ENCODE measurements at places on chromosomes 1 and 21.

DNA sequence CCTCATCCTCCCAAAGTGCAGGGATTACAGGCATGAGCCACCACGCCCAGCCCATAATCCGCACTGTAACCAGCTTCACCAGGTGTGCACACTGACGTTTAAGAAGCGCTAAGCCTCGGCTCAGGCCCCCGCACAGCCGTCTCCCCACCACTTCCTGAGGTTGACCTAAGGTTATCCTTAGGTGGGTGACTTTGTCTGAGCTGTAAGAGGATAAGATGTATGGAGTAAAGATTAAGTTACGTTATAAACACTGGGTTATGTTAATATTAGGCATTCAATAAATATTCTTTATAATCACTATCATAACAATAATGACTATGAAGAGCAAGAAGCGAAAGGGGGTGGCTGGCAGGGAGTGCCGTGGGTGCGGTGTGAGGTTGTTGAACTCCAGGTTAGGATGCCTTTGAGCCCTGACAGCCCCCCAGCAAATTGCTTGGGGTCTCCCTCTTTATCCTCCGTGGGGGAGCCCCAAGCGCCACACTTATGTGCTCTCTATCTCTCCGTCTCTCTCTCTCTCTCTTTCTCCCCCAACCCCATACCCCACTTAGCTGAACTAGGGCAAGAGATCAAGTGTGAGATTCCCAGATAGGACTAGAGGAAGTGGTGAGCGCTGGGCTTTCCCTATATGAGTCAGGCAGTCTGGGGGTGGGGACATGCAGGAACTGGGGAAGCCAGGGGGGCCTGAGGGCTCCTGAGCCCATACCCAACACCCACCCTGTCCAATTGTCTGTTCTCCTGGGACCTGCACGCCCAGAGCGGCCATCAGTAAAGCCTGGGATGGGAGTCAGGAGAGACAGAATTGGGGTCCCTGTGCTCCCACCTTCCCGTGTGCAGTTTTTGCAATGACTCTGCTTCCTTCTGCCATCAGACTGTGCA is 7.6 kb downstream of the EFHD2 start:
- no peak for DNase-seq

GRCh38 chr1:156437037-156437867 is 63.3 kb downstream of the MEF2D start:
- DNase-seq, result no peak

DNA sequence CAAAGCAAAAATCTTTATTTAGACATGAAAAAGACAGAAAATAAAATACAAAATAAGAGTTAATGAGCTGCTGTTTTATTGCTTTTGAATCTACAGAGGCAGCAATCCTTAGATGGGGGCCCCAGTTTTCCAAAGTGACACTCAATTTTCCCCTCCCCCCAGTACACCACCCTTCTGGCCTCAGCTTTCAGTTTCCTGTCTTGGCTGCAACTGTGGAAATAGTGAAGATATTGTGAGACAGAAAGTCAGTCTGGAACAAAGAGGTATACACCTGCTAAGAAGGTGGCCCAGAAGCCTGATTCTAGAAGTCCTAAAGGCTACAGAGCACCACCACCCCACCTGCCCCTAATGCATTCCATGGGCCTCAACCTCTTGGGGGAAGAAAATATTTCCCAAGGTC is 1.1 kb upstream of the MTMR11 start:
- no peak for DNase-seq

DNA sequence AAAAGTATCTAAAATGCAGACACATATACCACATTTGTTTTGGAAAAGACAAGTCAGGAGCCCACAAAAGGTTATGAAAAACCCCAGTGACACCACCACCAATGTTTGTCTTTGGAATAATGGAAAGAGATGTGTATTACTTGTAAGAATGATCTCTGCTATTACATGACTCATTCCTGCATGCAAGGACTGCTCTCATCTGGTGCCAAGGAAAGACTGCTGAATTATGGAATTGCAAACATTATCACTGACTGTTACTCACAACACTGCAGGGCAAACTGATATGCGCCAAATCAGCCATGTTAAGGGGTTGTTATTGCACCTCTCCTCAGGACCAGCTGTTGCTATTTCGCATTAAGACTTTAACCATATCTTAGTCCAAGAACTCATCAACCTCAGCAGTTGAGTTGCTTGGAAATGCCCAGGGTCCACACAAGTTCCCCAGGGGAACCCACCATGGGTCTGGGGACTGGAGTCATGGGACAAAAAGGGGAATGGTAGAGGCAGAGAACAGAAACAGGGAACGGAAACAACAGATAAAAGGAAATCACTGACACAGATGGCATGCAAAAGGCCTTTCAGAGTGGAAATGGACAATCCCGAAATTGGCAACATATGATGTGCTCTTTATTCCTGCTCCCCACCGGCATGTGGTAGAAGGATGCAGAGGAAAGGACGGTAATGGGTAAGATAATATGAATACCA is 34.4 kb downstream of the CAPZB start:
- peak; percentile 97 for DNase-seq

DNA sequence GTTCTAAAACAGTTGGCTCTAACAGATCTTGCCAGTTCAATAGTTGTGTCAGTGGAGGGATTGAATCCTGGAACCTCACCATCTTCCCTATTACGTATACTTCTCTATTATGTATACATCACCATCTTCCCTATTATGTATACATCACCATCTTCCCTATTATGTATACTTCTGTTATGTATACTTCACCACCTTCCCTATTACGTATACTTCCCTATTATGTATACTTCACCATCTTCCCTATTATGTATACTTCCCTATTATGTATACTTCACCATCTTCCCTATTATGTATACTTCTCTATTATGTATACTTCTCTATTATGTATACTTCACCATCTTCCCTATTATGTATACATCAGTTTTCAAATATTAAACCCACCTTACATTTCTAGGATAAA is 34.4 kb upstream of the HP1BP3 start:
- no peak for DNase-seq

- DNase-seq, result no peak
These were observed at the start of gene CD52 for GRCh38 chr1:26317612-26318337. CD52 (plus strand) TSS chr1:26317958; CDS start chr1:26318018, 60 bp downstream.

DNA sequence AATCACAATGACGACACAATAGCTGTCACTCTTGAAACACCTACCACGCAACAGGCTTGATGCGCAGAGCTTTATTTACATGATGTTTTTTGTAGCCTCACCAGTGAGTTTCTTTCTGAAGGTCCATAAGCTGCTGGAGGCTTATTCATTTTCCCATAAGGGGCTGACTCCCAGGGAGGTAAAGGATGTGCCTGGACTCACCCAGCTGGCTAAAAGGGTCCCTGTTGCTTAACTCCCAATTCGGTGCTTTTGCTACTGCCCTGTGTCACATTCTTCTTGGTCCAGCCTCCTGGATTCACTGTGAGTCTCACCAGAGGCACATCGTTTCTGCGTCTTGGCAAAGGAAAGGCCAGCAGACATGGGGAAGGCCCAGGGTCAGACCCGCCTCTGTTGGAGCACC is 44.6 kb upstream of the OLIG2 start:
- no peak for DNase-seq

DNA sequence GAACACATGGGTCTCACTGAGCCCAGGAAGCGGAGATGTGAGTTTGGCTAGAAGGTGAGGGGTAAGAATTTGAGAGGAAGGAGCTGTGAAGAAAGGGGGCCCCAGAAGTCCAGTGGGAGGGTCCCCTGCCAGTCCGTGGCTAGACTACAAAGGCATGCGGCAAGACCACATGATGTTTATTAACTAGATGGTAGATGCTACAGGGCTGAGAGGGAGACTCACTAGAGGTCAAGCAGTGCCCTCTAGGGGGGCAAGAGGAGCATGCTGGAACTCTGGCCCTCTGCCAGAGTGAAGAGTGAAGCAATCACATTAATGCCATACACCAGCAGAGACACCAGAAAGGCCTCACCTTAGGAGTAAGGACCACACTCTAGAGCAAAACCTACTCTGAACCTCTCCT is 12.2 kb downstream of the KIAA0319L start:
- DNase-seq, result peak; percentile 68

- DNase-seq, result no peak
These were observed 17.6 kb downstream of the LMO4 start for GRCh38 chr1:87346130-87346814.

DNA sequence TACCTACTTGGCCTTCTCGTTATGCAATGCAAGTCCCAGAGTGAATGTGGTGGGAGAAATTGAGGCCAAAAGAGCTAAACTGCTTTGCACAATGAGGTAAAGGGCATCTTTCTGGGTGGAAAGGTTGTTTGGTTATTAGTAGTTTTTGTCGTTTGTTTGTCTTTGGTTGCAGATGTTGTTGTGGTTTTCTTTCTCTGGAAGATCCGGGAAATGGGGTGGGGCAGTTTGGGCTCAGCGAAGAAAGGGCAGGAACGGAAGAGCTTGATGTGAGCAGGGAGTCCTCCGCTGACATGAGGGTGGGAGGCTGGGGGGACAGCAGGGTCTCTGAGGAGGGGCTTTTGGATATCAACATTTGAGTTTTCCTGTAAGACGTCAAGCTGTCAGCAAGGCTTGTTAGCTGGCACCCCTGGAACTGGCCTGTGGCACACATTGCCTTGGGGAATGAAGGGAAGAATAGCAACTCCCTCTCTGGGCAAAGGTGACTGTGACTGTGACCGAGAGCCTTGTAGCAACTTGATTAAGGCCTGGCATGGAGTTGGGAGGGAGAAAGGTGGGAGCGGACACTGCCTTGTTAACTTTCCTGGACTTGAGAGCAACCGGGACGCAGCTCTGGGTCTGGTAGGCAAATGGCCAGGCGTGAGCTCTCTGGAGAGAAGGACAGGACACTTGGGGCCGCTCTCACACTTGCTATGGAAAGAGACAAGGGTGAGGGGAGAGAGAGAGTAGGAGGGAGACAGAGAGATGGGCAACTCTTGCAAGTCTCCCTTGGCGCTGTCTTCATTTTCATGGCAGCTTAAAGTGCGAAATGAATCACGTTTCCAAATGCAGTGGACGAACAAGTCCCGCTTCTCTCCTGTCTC is 15.4 kb upstream of the OPRD1 start:
- DNase-seq, result peak; percentile 44

Data from fibroblast of gingiva (primary cell).